ENCODE measurements at places on chromosomes 1 and 21.

DNA sequence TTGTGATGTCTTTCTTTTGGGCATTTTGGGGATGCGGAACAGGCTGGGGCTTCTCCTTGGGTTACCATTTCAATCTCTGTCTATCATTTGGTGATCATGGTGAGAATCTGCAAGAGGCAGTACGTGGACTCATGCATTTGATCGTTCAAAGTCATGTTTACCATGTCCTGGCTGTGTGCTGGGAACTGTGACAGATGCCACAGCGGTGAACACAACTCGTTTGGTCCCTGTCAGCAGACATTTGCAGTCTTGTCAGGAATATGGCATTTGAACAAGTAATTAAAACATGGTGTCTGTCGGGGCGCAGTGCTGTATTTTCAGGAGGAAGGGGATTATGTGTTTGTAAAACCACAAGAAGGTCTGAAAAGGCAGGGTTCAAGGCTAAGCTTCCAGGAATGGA lies 103.3 kb upstream of the IGSF21 start:
- H3K27ac ChIP-seq: no peak overlapping the region
- DNase-seq: no peak
- no peaks in the 10 kb centered on the region for H3K27me3 ChIP-seq
- H3K36me3 ChIP-seq: no peaks in the 10 kb centered on the region
- no peaks in the 10 kb centered on the region for H3K4me1 ChIP-seq

DNA sequence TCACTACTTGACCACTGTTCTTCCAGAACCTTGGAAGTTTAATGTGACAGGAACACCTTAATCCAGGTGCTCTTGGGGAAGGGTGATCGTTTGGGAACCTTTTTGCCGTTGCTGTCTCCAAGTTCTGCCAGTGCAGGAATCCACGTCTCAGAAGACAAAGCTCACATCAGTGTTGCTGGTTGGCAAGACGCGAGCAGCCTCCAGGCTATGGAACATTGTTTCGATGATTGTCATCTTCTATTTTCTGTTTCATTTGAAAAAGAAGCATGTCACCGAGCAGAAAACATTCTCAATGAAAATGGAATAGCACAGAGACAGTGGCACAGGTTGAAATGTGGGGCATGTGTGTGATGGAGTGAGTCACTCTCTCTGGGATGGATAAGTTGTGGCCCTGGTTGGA lies 11.7 kb downstream of the STUM start:
- H3K4me1 ChIP-seq: no peaks in the 10 kb centered on the region
- H3K27me3 ChIP-seq: no peaks in the 10 kb centered on the region
- H3K4me3 ChIP-seq: no peak overlapping the region
- DNase-seq: no peak

DNA sequence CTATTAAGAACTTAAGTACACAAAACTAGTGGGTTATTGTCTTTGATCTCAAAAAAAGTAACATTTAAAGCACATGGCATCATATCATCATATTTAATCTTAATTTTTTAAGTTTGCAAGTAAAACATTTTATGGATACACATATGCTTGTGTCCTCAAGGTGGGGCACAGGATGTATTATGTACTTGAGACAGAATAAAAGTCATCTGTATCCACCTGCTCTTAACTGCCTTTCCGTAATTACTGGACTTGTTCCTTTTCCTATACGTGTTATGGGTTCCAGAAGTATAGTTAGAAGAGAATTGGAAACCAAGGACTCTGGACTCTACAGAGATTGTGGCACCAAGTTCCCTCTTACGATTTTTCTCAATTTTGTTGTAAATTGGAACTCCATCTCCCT lies 79.4 kb downstream of the FCRL5 start:
- no peaks in the 10 kb centered on the region for H3K27me3 ChIP-seq
- no peak overlapping the region for H3K27ac ChIP-seq
- H3K36me3 ChIP-seq: no peaks in the 10 kb centered on the region

- no peaks in the 10 kb centered on the region for H3K36me3 ChIP-seq
- H3K4me1 ChIP-seq: no peaks in the 10 kb centered on the region
- H3K27me3 ChIP-seq: no peaks in the 10 kb centered on the region
- DNase-seq: no peak
- no peak overlapping the region for H3K27ac ChIP-seq
- H3K4me3 ChIP-seq: no peak overlapping the region
Observed at GRCh38 chr21:34509151-34509550, 2.9 kb downstream of the KCNE1 start.

- no peaks in the 10 kb centered on the region for H3K36me3 ChIP-seq
- peaks cover 40% of the 10 kb centered on the region for H3K4me1 ChIP-seq
- no peak overlapping the region for H3K4me3 ChIP-seq
- no peaks in the 10 kb centered on the region for H3K27me3 ChIP-seq
- no peak for DNase-seq
- H3K27ac ChIP-seq: no peak overlapping the region
Observed at GRCh38 chr1:167756730-167757405, 35.1 kb downstream of the MPZL1 start.

- H3K27ac ChIP-seq: no peak overlapping the region
- no peak for DNase-seq
- H3K36me3 ChIP-seq: no peaks in the 10 kb centered on the region
- no peaks in the 10 kb centered on the region for H3K27me3 ChIP-seq
- H3K4me3 ChIP-seq: no peak overlapping the region
Observed at GRCh38 chr1:74818661-74819456, 85.9 kb downstream of the TYW3 start.

DNA sequence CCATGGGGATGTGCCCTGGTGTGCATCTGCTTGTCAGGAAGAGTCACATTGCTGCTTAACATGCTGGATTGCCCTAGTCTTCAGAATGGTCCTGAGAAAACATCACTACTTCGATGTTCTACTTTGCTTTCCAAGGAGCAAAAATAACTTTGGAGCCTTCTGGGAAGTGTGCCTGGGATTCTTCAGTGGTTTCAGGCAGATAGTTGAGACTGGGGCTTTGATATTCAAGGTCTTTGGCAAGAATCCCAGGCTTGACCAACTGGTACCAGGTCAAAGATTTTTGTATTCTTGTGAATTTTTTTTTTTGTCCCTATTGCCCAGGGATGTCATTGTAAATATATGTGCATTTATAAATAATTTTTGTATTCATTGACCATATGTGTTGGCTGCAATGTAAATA lies 51.4 kb downstream of the LRIG2 start:
- H3K4me3 ChIP-seq: no peak overlapping the region
- H3K36me3 ChIP-seq: peaks cover 73% of the 10 kb centered on the region
- no peak overlapping the region for H3K27ac ChIP-seq
- no peak for DNase-seq
- H3K27me3 ChIP-seq: no peaks in the 10 kb centered on the region
- H3K4me1 ChIP-seq: peaks cover 3% of the 10 kb centered on the region

DNA sequence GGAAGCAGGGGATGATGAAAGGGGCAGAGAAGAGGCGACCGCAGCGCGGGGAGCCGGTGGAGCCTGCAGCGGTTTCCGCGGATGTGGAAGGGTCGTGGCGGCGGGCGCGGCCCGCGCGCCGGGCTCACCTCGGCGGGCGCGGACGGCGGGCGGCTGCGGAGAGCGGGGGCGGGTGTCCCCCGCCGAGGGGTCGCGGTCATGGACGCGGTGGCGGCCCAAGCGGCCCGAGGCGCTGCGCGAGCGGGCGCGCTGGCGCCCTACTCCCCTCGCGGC lies 572 bp downstream of the LPGAT1 start:
- no peak for DNase-seq
- peaks cover 9% of the 10 kb centered on the region for H3K4me1 ChIP-seq
- peak overlapping the region; percentile 87 for H3K27ac ChIP-seq
- no peaks in the 10 kb centered on the region for H3K36me3 ChIP-seq
- H3K4me3 ChIP-seq: peak overlapping the region; percentile 76

GRCh38 chr1:172674831-172675613 lies 16.1 kb downstream of the FASLG start:
- DNase-seq: no peak
- no peaks in the 10 kb centered on the region for H3K4me1 ChIP-seq
- no peaks in the 10 kb centered on the region for H3K36me3 ChIP-seq
- no peak overlapping the region for H3K4me3 ChIP-seq
- H3K27me3 ChIP-seq: no peaks in the 10 kb centered on the region

DNA sequence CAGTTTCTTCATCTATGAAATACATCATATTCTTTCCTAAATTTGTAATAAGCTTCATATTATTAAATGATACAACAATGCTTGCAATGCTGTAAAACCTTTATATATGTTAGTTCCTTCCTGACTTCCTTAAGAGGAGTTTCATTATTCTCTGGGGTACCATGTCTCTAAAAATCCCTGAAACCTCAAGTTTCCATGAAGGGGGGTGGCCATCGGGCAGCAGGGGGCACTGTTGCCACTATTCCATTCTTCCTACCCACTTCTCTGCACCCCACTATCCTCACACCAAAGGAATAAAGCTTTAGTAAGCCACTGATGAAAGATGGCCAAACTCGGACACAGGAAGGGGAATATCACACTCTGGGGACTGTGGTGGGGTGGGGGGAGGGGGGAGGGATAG lies 9.0 kb upstream of the DMRTB1 start:
- H3K27me3 ChIP-seq: peaks cover 22% of the 10 kb centered on the region
- no peaks in the 10 kb centered on the region for H3K4me1 ChIP-seq
- no peak overlapping the region for H3K27ac ChIP-seq
- H3K4me3 ChIP-seq: no peak overlapping the region

- no peaks in the 10 kb centered on the region for H3K27me3 ChIP-seq
- H3K4me3 ChIP-seq: no peak overlapping the region
- peaks cover 66% of the 10 kb centered on the region for H3K4me1 ChIP-seq
- H3K27ac ChIP-seq: peak overlapping the region; percentile 85
- no peaks in the 10 kb centered on the region for H3K36me3 ChIP-seq
Observed at GRCh38 chr1:234918961-234919761, 209.5 kb downstream of the TOMM20 start.

DNA sequence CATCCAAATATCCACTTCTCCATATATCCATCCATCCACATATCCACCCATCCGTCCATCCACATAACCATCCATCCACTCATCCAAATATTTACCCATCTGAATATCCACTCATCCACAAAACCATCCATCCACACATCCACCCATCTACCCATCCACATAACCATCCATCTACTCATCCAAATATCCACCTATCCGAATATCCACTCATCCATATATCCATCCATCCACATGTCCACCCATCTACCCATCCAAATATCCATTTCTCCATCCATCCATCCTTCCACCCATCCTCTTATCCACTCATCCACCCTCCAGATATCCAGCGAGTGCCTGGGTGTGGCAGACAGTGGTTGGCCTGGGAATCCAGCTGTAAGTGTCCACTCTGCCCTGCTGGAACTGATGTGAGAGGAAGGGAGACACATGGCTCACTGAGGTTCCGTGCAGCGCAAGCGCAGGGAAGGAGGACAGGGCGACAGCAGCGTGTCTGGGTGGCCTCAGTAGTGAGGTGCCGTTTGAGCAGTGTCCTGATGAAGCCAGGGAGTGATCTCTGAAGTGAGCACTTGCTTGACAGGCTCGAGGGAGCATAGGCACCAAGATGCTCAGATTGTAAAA lies 27.1 kb downstream of the SLC45A1 start:
- no peaks in the 10 kb centered on the region for H3K36me3 ChIP-seq
- no peak overlapping the region for H3K4me3 ChIP-seq
- H3K27ac ChIP-seq: peak overlapping the region; percentile 94
- H3K27me3 ChIP-seq: no peaks in the 10 kb centered on the region
- peaks cover 22% of the 10 kb centered on the region for H3K4me1 ChIP-seq

- H3K4me1 ChIP-seq: peaks cover 31% of the 10 kb centered on the region
- no peaks in the 10 kb centered on the region for H3K36me3 ChIP-seq
- no peak overlapping the region for H3K27ac ChIP-seq
- H3K27me3 ChIP-seq: no peaks in the 10 kb centered on the region
- DNase-seq: no peak
Observed at GRCh38 chr21:43340491-43341377, 86.2 kb downstream of the SIK1 start.

- DNase-seq: no peak
- no peaks in the 10 kb centered on the region for H3K4me1 ChIP-seq
- H3K27me3 ChIP-seq: peaks cover 26% of the 10 kb centered on the region
- H3K36me3 ChIP-seq: no peaks in the 10 kb centered on the region
- no peak overlapping the region for H3K4me3 ChIP-seq
Observed at GRCh38 chr21:42214921-42215320, 4.0 kb upstream of the ABCG1 start.

- H3K27me3 ChIP-seq: no peaks in the 10 kb centered on the region
- H3K4me1 ChIP-seq: no peaks in the 10 kb centered on the region
- no peak overlapping the region for H3K4me3 ChIP-seq
- H3K27ac ChIP-seq: no peak overlapping the region
Observed at GRCh38 chr1:57796616-57797015, 372.8 kb upstream of the DAB1 start.

DNA sequence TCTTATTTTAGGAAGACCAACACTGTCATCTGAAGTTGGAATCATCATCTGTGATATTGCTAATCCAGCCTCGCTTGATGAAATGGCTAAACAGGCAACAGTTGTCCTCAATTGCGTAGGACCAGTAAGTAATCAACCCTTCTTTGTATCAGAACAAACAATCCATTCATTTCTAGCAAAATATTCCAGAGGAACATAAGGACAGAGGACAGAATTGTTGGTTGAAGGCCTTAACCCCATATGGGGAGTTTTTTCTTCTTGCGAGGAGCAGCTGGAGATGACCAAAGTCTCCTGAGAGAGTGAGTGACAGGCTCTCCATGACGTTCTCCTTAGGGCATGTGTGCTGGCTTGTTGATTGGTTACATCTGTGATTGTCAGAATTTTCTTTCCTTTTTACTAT lies 2.7 kb downstream of the SCCPDH start:
- H3K36me3 ChIP-seq: peaks cover 45% of the 10 kb centered on the region
- no peaks in the 10 kb centered on the region for H3K27me3 ChIP-seq
- H3K4me1 ChIP-seq: peaks cover 6% of the 10 kb centered on the region
- no peak overlapping the region for H3K27ac ChIP-seq
- no peak for DNase-seq

DNA sequence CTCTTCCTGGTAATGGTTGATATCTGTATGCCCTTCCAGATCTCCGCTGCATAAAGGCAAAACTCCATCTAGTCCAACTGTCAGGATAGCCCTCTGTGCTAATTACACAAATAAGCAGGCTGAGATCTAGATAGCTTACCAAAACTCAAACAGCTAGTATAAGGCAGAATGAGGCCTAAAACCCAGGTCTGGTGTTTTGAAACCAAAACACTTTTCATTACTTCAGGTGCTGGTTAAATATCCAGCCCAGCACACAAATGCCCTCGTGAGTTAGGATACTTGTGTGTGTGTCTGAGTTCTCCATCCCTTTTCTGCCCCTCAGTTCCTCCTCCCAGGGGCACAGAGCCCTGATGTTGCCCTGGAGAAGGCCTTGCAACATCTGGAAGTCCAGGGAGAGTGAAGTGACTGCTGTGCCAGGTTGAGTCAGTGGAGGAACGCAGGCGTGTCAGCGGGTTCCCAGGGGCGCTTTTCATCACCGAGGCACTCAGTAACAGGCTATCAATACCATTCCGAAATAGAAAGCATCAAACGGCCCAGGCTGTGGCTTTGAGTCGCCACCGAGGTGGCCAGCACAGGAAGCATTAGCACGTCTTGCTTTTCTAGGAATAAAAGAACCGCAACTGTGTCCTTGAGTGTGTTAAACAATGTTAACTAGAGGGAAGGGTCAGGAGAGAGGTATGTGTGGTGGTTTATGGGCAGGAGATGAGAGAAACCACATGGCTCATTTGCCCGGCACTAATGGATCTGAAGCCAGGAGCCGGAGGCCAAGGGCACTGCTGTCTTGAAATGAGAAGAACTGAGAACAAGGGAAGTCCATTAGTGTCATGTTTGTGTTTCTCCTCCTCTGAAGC lies 90.7 kb upstream of the WLS start:
- DNase-seq: peak; percentile 60
- peak overlapping the region; percentile 23 for H3K27ac ChIP-seq
- H3K4me1 ChIP-seq: no peaks in the 10 kb centered on the region
- H3K4me3 ChIP-seq: no peak overlapping the region
- H3K27me3 ChIP-seq: no peaks in the 10 kb centered on the region
- no peaks in the 10 kb centered on the region for H3K36me3 ChIP-seq
